ENCODE measurements at places on chromosomes 7 and 10.
A peak's percentile ranks its signal among the peaks of the same experiment; 100 is the strongest.

DNA sequence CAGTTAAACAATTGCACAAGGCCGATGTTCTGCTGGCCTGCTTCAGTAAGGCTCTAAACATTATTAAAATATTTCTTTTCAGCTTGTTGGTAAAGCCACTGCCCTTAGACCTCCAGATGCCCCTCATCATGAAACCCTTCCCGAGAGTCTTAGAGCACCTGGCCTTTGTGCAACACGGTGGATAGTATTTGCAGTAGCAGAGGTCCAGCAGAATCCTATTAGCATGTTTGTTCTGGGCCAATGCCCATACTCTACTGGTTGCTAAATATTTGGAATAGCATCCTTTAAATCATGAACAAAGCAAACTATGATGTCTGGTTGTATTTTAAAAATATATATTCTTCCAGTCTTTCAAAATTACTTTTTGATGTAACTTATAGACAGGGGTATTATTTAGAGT is 584.6 kb downstream of the CNTNAP2 start:
- DNase-seq: no peak

GRCh38 chr10:114499116-114499515 is 94.8 kb upstream of the AFAP1L2 start:
- DNase-seq: no peak

GRCh38 chr7:4880218-4880617 is 3.3 kb downstream of the RADIL start:
- no peak for DNase-seq

DNA sequence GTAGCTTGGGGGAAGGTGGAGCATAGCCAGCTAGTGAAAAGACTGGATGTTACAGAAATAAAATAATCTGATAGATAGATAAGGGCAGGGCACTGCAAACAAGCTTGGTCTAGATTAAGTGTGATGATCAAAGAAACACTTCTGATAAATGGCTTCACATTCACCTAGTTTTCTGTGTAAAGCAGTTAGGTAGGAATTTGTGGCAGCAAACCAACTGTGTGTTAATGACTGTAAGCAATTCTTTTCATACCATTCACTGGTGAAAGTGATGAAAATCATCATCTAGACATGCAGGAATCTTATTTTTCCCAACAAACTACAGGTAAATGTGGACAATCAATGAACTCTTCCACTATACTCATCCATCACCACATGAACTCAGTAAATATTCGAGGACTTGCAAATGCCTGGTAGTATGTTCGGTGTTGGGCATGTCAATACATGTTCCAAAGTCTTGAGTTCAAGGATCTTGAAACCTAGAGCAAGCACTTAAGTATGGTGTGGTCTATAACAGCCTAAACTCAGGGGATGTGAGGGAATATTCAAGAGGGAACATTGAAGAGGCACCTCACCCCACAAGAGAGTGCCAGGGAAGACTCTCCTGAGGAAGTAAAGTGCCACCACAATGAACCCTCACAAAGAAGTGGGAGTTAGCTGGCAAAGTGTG is 20.5 kb downstream of the PON3 start:
- peak; percentile 19 for DNase-seq

DNA sequence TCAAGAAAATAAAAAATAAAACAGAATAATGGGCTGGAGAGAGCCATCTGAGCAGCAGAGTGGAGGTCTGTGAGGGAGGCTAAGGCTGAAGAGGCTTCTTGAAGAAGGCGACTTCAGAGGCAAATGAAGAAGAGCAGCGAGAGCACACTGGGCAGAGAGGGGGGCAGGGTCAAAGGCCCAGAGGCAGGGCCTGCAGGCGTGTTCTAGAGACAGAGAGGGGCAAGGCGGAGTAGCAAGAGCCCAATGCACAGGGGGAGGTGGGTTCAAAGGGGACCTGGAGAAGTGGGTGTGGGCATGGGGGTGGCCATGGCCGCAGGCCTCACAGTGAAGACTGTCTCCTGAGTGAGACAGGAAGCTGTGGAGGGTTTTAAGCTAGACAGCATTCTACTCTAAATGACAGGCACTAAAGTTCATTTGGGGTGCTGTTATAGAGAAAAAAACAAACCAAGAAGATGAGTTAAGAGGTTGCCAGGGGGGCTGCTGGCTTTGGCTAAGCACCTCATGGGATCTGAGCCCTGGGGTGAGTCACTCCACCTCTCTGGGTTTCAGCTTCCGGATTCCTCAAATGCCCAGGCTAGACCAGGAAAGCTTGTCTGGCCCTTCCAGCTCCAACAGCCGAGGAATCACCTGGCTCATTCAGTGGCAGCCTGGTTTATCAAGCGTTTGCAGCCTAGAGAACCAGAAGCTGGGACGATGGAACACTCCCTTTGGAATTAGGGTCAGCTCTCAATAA is 81.7 kb downstream of the DLG5 start:
- peak; percentile 93 for DNase-seq

GRCh38 chr7:22611758-22612079 is 111.7 kb upstream of the STEAP1B start:
- no peak for DNase-seq

GRCh38 chr10:35194906-35195305 is 68.3 kb downstream of the CREM start:
- peak; percentile 22 for DNase-seq

DNA sequence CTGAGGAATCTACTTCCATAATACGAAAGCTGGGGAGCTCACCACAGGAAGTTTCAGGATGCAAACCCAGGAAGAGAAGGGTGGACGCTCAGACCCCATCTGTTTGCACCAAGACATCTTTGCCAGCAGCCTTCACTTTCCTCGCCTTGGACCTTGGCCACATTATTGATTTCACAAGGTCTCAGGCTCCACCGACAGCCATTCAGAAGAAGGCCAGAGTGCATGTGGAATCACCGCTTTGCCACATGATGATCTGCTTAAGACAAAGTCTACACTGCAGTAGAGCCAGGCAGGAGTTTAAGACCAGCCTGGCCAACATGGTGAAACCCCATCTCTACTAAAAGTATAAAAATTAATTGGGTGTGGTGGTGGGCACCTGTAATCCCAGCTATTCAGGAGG is 60.0 kb downstream of the LYZL1 start:
- DNase-seq: no peak

DNA sequence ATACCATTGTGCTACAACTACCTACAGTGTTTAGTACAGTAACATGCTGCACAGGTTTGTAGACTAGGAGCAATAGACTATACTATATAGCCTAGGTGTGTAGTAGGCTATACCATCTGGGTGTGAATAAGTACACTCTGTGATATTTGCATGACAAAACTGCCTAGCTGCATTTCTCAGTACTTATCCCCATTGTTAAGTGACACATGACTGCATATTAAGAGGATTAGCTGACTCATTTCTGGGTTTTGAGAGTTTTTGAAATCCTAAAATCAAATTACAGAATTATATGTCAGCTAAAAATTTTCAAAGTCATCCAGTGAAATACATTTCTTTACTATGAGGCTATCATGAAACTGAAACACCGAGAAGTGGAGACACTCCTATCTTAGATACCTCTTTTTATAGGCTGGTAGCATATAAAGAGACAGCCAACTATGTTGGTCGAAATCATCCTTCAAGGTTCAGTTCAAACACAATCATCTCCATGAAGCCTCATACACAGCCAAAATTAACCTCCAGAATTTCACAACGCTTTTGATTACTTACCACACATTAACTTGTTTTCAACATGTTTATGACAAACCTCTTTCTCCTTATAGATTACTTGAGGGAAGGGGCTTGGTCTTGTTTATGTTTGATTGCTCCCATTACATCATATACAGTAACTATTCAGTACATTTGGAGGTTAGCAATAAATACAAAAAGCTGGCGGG is 89.8 kb upstream of the ANK3 start:
- peak; percentile 84 for DNase-seq

DNA sequence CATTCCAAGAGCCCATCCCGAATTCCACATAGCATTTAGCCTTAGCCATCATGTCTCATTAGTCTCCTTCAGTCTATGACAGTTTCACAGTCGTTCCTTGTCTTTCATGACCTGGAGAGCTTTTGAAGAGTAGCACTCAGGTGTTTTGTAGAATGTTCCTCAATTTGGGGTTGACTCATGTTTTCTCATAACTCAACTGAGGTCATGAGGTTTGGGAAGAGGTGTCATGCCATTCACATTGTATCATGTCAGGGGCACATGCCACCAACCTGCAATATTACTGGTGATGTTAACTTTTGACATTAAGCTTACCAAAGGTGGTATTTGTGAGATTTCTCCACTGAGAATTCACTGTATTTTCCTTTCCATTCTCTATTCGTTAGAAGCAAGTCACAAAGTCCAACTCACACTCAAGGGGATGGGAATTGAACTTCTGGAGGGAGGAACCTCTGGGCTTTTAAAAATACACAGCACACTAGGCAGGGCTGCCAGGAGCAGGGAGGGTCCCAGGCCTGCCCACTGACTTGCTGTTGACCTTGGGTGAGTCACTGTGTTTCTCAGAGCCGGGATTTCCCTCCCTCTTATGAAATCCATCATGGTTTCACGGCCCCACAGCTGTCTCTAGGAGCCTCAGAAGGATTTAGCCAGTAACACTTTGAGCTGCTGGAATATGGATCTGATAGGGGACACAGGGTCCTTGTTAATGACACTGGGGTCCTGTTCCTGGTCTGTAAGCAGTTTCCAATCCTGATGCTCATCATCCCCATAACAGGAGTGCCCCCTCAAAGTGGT is 74.4 kb upstream of the TCF7L2 start:
- DNase-seq: peak; percentile 85

GRCh38 chr7:25706764-25707163 is 445.2 kb upstream of the NFE2L3 start:
- no peak for DNase-seq

DNA sequence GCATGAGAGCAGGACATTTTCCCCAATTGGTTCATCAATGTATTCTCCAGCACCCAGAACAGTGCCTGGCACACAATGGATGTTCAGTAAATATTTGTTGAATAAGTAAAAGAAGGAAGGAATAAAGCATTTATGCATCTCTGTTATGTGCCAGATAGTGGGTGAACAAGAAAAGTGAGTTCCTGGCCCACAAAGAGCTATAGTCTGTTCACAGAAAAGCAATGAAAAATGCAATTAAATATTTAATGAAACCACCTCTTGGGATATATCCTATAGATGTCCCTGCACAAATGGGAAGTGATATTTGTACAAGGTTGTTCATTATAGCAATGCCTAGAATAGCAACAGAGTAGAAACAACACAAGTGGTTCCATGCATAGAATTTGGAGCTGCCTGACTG is 2.1 kb downstream of the ABCA13 start:
- DNase-seq: no peak

Data from epithelial cell of esophagus (primary cell).